Ovary (tissue), 10 donors: ENCODE measurements at places on chromosomes 16 and 17. TPM values are rescaled to one million over a fixed set of nuclear protein-coding genes. Genes with fewer than 3 reads are reported as not detected.

The SNN gene
- 13.9 TPM for total RNA-seq

The CDH8 gene
- 0.42 TPM for total RNA-seq

The PNMT gene
- 1.3 TPM for total RNA-seq

The TGFB1I1 gene
- total RNA-seq, result 216 TPM

The FSCN2 gene
- total RNA-seq, result 4.1 TPM

The BCAR1 gene
- 22.2 TPM for total RNA-seq

The NOG gene
- 0.20 TPM for total RNA-seq

The ELMO3 gene
- 14.8 TPM for total RNA-seq

The NKD1 gene
- 11.1 TPM for total RNA-seq

The HS3ST2 gene
- total RNA-seq, result not detected

The MRPL10 gene
- 30.4 TPM for total RNA-seq

The SDR42E2 gene
- 0.22 TPM for total RNA-seq

The SRCIN1 gene
- 0.48 TPM for total RNA-seq

The SHCBP1 gene
- total RNA-seq, result 1.3 TPM

The ARMC5 gene
- 11.0 TPM for total RNA-seq

The C16orf96 gene
- total RNA-seq, result 0.30 TPM

The KRTAP4-4 gene
- not detected for total RNA-seq

The CCL11 gene
- not detected for total RNA-seq

The KCNG4 gene
- total RNA-seq, result not detected

The MYCBPAP gene
- total RNA-seq, result 5.6 TPM

The FNDC8 gene
- total RNA-seq, result not detected

The TCAP gene
- total RNA-seq, result 1.5 TPM

The OR2C1 gene
- total RNA-seq, result 0.24 TPM

The CCL15 gene
- not detected for total RNA-seq
